ENCODE measurements at places on chromosomes 11 and 22. TPM values are rescaled to one million over a fixed set of nuclear protein-coding genes. Genes with fewer than 3 reads are reported as not detected.

DNA sequence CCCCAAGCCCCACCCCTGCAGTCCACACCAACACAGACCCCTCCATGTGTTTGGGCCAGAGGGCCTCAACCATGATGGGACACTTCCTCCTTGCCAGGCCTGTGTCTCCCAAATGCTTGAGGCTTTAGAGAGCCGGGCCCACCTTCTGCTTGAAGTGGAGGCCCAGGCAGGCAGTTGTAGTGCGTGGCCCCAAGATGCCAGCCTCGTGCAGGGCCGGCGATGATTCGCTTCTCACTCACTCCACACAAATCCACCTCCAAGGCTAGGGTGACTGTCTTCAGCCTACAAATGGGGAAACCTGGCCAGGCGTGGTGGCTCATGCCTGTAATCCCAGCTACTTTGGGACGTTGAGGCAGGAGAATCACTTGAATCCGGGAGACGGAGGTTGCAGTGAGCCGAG is 5.7 kb downstream of the PRR5 start:
- no peak for DNase-seq

DNA sequence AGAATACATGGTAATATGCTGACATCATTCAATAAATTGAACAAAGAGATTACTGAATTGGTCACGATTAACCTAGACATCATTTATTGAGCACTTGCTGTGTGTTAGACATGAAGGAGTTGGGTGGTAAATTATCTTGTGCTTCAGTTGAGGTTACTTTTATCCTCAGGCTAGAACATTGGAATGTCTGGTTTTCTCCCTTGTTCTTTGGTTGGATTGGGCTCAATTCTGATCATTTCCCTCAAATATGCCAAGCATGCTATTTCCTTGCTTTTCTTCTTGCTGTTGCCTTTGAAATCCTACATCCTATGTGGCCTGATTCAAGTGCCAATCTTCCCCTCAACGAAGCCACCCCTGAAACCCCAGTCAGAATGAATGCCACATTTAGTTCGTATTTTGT is 65.8 kb downstream of the DEUP1 start:
- DNase-seq: no peak

DNA sequence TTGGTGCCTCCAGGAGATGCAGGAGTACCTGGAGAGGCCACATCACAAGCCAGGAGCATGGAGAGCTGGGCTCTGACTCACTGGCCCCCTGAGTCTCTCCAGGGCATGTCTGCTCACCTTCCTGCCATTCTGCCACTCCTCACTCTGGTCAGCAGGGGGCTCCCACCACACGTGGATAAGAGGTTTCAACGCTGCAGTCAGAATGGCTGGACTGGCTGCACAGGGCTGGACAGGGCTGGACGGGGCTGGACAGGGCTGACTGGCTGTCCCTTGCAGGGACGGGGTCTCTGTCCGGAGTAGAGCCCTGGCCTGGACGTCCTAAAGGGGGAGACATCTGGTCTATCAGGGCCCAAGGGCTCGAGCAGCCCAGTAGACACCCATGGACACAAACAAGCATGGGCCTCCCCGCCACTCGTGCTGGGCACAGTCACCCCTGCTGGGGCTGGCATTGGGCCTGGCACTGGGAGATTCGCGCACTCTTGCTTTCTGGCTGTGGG is 34.6 kb downstream of the CYTH4 start:
- peak; percentile 76 for DNase-seq

GRCh38 chr22:49464037-49464436 is 363.6 kb downstream of the BRD1 start:
- no peak for DNase-seq

DNA sequence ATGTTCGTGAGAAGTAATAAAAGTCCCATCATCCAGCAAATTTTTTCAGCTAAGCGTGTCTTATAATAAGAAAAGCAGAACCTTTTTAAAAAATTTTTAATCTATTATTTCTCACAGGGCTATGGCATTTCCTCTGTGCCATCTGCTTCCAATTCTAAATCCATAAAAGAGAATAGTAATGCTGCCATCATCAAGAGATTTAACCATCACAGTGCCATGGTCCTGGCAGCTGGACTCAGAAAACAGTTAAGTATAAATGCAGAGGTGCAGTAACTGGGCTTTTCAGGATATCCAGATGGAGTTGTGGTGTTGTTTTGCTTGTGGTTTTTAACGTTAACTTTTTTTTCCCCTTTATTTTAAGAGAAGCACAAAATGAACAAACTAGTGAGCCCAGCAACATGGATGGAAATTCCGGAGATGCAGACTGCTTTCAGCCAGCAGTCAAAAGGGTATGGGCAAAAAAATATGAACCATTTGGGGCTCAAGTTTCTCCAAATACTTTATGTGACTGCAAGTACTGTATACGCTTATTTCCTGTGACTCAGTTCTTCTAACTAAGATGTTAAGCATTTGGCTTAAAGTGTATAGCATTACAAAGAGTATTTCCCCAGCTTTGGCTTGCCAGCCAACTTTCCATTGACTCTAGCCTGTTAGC is 25.2 kb downstream of the GTF2H1 start:
- DNase-seq: peak; percentile 13

- DNase-seq: no peak
Measured at GRCh38 chr11:76005756-76006155, 190.7 kb downstream of the UVRAG start.

DNA sequence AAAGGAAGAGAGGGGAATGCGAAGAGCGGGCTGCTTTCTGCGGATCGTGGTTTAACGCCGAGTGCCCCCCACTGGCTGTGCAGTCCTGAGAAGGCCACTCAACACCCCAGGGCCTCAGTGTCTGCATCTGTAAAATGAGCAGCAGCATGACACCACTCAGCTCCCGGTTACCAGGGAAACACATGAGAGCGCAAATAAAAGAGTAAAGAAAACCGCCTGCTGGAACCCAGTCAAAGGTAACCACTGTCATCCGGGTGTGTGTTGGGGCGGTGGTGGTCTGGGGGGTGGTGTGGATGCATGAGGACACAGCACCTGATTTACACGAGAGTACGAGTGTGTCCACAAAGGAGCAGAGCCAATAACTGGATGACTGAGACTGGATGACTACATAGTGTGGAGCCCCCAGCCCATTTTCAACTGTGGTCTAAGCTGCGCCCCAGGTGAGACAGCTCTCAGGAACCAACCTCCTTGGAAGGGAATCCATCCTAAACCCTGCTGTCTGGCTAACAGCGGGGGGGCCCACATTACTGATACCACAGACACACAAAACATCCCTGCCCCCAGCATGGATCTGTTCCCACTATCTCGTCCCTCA is 5.7 kb downstream of the CELSR1 start:
- DNase-seq: no peak

- peak; percentile 43 for DNase-seq
Measured at GRCh38 chr11:125224391-125225021, 60.0 kb downstream of the PKNOX2 start.

DNA sequence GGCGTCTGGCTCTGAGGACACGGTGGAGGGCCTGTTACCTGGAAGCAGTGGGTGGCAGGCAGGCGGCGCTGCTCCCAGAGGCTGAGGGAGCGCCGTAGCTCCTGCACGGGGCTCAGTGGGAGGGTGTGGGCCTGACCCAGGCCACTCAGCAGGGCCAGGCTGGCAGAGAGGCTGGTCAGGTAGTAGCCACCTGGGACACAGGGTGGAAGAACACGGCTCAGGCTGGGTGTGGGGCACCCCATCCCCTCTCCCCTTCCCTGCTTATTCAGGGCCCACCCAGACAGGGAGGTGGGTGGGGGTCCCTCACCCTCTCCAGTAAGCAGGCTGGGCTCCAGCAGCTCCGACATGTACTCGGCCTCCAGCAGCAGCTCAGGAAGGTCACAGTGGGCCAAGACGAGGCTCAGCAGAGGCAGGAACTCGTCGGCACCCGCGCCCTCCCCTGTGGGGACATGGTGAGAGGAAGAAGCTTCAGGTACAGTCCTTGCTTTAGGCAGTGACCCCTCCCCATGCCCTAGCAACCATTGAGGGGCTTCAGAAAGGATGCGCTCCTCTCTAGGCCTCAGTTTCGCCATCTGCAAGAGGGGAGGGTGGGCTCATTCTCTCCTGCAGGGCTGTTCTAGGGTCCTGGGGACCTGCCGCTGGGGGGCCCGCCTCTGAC is 2.9 kb downstream of the RIN1 start:
- DNase-seq: no peak

DNA sequence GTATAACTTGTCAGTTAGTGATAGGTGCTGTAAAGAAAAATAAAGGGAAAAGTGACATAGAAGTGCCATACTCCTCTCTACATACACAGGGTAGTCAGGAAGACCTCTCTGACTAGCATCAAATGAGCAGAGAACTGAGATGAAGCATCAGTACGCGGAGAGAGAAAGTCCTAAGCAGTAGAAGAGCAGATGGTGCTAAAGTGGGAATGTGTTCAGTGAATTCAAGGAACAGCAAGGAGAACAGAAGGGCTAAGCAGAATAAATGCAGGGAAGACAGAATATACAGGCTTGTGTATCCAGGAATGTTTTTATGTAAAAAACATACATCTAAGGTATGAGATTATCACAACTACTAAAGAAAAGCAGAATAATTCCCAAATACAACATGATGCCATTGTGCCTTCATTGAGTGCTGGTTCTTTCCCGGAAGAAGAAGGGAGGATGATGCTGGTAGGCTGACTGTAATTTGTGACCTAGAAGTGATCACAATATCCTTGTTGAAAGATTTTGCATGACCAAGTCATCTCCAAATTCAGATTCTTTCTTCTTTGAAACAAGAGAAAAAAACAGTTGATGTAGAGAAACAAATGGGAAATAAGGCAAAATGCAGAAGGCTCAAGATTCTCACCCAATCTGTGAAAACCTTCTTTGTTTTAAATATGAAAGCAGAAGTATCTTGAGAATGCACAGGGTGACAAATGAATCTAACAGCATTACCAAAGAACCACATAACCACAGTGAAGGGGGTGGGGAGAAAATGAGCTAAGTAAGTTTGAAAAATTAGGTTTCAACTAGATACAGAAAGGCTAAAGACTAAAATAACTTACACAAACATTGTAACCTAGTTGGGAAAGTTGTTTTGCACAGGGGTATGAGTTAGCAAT is 20.5 kb downstream of the MRE11 start:
- peak; percentile 3 for DNase-seq

DNA sequence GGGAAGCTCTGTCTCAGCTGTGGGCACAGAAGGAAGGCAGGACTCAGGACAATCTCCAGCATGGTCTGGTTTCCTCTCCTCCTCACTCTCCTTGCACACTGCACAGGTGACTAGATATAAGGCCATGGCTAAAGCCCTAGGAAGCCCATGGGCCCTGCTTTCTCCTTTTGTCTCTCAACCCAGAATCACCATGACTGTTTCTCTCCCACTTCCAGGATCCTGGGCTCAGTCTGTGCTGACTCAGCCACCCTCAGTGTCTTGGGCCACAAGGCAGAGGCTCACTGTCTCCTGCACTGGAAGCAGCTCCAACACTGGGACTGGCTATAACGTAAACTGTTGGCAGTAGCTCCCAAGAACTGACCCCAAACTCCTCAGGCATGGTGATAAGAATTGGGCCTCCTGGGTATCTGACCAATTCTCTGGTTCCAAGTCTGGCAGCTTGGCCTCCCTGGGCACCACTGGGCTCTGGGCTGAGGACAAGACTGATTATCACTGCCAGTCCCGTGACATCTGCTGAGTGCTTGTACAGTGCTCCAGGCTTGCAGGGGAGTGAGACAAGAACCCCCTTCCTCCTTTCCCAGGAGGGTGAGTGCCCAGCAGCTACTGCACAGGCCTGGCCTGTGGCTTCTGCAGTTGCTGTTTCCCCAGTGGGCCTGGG is 104.0 kb upstream of the TOP3B start:
- DNase-seq: no peak

DNA sequence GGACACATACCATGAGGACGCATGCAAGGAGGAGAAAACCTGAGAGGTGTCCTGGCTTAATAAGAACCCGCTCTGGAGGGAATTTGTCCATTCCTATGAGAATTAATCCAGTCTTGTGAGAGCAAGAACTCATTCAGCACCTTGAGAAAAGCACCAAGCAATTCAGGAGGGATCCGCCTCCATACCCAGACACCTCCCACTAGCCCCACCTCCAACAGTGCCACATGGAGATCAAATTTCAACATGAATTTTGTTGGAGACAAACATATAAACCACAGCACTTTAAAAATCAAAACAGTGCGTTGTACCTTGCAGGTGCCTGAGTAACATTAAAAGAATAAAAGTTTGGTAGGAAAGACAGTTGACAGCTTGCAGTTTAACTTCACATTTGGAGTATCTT is 11.4 kb downstream of the UBE4A start:
- no peak for DNase-seq

DNA sequence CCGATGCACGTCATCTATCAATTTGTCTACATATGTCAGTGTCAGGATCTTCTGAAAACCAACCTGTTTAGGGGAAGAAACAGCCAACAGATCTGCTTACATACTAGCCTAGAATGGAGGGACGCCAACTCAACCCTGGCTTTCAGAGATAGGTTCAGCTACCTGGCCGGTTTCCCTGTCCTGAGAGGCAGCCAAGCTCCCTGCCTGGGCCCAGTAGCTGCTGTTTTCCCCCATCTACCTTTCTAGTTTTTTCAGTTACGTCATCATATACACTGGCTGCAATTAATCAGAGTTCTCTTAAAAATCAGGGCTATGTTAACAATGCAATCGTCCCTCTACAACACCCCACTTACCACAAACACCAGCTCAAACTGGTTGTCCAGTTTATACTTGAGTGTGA is 1.0 kb downstream of the SRPRA start:
- no peak for DNase-seq

KRTAP5-9 gene
- not detected for polyA plus RNA-seq

CRYBA4 gene
- not detected for polyA plus RNA-seq

EMID1 gene
- 8.4 TPM for polyA plus RNA-seq

MRE11 gene
- polyA plus RNA-seq: 11.5 TPM

CD6 gene
- polyA plus RNA-seq: 0.40 TPM

OR5M3 gene
- polyA plus RNA-seq: not detected

CD3D gene
- polyA plus RNA-seq: not detected

PACSIN3 gene
- polyA plus RNA-seq: 284 TPM

NEU3 gene
- polyA plus RNA-seq: 21.2 TPM
